Stomach (tissue), 19 donors: ENCODE measurements at places on chromosomes 7 and 10. TPM values are rescaled to one million over a fixed set of nuclear protein-coding genes. Genes with fewer than 3 reads are reported as not detected.

The MICALL2 gene
- total RNA-seq: 118 TPM

- DNase-seq: no peak
Measured at GRCh38 chr10:803041-803741, 113.7 kb upstream of the DIP2C start.

The PODXL gene
- 22.9 TPM for total RNA-seq

DNA sequence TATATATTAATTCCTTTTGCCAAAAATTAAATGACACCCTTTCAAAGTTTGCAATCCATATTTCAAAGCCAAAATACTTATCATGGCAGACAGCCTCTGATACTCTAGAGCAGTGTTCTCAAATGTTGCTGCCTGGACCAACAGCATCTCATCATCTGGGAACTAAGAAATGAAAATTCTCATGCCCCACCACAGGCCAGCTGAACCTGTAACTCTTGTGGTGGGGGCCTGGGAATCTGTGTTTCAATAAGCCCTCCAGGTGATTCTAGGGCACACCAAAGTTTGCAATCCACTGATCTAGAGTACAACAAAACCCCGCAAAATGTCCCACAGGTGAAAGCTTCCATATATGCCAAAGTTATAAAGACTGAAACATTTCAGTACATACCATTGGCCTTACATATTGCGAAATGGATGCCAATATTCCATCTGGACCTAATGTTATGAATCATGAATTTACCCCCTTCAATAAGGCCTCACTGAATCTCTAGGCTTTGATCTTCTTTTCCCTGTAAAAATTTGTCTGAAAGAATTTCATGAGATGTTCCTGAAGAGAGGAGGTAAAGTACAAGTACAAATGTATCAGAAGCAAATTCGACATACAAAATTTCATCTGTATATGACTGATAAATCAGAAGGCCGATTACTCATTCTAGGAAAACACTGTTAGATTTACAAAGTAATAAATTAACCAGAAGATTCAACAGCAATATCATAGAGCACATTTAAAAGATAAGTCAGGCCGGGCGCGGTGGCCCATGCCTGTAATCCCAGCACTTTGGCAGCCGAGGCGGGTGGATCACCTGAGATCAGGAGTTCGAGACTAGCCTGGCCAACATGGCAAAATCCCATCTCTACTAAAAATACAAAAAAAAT lies 25.3 kb upstream of the EPC1 start:
- peak; percentile 56 for DNase-seq

The TMEM229A gene
- total RNA-seq: 0.29 TPM

- no peak for DNase-seq
Measured at GRCh38 chr10:8058274-8059111, 4.0 kb downstream of the GATA3 start.

DNA sequence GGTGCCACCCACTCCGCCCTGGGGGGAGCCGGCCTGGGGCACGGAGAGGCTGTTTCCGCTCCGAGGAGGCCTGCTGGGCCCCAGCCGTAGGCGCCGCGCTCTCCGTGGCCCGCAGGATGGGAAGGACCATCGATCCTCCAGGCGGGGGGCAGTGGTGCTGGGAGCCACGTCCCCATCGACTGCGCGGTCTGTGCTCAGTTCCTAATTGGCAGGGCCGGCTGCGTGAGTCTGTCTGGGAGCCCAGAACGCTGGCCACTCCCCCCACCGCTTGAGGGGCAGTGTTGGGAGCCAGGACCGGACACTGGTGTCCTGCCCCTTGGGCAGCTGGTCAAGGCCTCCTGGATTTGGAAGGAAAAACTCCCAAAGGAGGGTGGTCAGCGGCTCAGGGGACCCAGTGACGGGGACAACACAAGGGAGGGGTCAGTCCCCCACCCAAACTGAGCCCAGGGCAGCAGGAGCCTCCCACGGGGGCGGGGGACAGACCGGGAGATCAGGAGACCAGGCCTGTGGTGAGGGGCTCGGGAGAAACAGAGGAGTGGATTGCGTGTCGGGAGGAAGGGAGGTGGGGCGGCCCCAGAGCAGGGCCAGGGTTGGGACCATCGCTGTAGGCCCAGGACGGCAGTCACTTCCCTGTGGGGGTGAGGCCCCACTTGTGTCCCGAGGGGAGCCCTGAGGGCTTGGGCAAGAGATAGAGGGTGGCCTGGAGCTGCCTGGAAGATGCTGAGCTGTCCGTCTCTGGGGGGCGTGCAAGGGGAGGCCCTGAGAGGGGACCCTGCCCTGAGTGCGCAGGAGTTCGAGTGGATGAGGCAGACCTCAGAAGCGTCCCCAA lies 89.0 kb downstream of the UNCX start:
- DNase-seq: peak; percentile 67

DNA sequence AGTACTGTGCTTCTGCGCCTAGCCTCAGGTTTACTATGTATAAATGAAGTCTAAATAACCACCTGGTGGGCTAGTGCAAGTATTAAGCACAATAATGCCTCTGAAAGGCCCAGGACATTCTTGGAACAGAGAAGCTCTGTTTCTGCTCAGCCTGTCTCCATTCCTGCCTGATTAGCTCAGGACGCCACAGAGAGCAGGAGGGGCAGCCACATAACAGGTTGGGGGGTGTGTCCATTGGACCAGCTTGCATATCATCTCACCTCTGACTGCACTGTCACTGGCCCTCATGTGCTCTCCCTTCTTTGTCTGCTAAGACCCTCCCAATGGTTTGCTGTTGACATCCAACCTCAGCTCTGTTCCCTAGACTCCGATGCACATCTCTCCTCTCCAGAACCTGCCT lies 52.8 kb upstream of the IKZF1 start:
- DNase-seq: no peak

GRCh38 chr10:230758-231157 lies 95.5 kb downstream of the ZMYND11 start:
- DNase-seq: no peak

The EN2 gene
- total RNA-seq: not detected

DNA sequence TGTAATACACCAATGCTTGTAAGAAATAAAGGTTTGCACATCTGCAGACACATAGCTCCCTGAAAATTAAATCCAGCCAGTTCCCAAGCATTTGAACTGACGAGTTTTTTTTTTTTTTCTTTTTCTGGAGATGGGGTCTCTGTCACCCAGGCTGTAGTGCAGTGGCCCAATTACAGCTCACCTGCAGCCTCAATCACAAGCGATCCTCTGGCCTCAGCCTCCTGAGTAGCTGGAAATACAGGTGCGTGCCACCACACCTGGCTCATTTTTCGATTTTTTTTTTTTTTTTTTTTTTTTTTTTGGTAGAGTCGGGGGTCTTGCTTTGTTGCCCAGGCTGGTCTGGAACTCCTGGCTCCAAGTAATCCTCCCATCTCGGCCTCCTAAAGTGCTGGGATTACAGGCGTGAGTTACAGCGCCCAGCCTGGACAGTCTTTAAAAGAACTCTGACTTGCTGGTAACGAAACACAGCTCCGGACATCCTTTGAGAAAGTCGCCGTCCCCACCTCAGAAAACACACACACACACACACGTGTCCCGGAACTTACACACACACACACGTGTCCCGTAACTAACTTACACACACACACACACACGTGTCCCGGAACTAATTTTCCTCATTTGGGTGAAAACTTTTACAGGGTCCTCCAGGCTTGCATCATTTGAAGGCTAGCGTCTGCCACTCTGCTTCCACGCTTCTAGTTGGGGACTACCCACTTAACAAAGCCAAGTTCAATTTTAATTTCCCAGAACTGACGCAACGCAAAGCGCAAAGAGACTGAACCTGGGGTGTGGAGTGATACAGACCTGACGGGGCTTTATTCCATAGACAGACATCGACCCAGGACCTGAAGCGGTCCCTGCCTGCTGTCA lies 18.6 kb downstream of the OCM2 start:
- DNase-seq: peak; percentile 54

The VIPR2 gene
- 25.4 TPM for total RNA-seq

The TMEM225B gene
- not detected for total RNA-seq

The FRAT1 gene
- 17.7 TPM for total RNA-seq

DNA sequence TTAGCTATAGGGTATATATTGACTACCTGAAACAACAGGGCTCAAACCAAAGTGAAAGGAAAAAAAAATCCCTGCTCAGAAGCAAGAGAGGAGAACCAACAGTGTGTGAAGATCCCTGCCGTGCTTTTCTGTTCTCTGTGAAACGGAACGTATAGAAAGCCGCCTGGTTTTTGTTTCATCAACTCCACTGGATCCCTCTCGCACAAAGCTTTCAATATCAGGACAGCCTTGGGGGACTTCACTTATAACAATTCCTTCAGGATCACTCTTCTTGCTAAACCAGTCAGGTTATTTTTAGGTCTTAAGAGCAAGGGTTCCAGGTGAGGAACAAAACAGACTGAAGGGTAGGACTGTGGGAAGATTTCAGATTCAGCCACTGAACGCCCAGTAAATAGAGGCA lies 151.1 kb upstream of the CACNA2D1 start:
- DNase-seq: peak; percentile 19

The DGKI gene
- total RNA-seq: 0.29 TPM

DNA sequence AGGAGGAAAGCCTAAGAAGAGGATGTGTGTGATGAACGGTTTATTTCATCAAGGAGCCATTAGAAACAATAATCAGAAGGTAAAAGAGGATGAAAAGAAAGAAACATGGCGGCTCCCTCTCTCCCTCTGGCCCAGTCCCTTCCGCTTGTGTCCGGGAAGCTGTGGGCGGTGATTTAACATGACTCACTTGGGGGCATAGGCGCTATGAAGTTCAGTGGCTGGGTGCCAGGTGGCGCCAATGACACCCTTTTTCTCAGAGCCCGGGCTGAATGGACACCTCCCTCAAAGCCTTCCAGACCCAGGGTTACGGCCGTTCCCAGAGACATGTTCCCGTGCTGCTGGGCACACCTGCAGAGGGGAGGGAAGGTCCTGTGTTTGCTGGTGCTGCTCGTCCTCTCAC lies 244.0 kb downstream of the SKAP2 start:
- DNase-seq: no peak

The PLAC9 gene
- total RNA-seq: 37.4 TPM

The HMX2 gene
- not detected for total RNA-seq

The SUN3 gene
- total RNA-seq: not detected

DNA sequence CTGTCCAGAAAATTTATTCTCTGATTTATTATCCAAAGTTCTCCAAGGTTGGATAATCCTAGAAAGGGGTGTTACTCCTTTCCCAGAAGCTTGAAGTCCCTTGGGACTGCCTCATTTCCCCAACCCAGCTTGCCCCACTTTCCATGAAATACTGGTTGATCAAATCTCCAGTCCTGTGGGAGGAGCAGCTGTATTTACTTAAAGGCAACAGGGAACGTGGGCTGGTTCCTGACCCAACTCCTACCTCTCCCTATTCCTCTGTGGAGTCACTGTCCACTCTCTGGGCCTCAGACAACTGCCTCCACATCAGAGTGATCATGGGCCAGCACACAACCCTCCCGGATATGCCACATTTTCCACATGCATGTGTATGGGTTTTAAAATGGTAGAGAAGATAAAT lies 166.2 kb upstream of the PRR15 start:
- DNase-seq: no peak

DNA sequence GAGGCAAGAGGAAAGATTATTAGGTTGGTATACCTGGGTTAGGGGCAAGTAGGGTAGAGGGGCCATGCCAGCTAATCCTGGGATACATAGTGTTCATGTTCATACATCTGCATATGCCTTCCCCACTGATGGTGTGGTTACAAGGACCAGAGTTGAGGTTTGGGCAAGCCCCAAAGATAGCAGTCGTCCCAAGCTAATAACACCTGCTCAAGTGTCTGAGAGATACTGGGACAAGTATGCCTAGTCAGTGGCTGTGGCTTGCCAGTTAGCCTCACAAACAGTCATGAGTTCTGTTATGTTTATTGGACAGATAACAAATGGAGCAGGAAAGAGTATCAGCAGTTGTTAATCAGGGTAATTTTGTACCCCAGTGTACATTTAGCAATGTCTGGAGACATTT lies 139.6 kb downstream of the ADAM22 start:
- DNase-seq: no peak

The ANK3 gene
- 115 TPM for total RNA-seq

- peak; percentile 64 for DNase-seq
Measured at GRCh38 chr10:110226926-110227641, 19.7 kb downstream of the MXI1 start.

The HYAL4 gene
- not detected for total RNA-seq

The CD36 gene
- total RNA-seq: 346 TPM

GRCh38 chr7:101017064-101017777 lies 2.7 kb upstream of the MUC17 start:
- DNase-seq: peak; percentile 68

The SPOCK2 gene
- 1.2 TPM for total RNA-seq

The FAM237B gene
- total RNA-seq: not detected

DNA sequence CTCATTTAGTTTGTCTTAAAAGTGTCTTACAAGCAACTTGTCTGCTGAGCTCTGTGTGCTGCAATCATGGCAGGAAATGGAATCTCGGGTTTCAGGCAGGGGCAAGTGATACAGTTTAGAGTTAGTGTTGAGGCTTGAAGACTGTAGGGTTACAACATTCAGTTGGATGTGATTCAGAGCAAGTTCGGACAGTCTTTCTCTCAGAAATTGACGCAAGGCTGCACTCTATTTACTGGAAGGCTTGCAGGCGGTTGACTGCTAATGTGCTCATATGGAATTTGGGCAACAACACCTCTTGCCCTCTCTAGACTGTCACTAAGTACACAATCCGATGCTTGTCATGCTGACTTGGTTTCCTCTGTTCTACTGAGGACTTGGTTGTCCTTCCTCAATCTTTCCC lies 161.7 kb upstream of the BMPER start:
- no peak for DNase-seq

The TUBAL3 gene
- total RNA-seq: not detected

The ZNF804B gene
- total RNA-seq: not detected

GRCh38 chr10:36195364-36195763 lies 553.3 kb upstream of the FZD8 start:
- no peak for DNase-seq

- no peak for DNase-seq
Measured at GRCh38 chr10:48547981-48548380, 56.9 kb downstream of the ARHGAP22 start.

- DNase-seq: no peak
Measured at GRCh38 chr10:85317827-85318226, 989.4 kb downstream of the CCSER2 start.

DNA sequence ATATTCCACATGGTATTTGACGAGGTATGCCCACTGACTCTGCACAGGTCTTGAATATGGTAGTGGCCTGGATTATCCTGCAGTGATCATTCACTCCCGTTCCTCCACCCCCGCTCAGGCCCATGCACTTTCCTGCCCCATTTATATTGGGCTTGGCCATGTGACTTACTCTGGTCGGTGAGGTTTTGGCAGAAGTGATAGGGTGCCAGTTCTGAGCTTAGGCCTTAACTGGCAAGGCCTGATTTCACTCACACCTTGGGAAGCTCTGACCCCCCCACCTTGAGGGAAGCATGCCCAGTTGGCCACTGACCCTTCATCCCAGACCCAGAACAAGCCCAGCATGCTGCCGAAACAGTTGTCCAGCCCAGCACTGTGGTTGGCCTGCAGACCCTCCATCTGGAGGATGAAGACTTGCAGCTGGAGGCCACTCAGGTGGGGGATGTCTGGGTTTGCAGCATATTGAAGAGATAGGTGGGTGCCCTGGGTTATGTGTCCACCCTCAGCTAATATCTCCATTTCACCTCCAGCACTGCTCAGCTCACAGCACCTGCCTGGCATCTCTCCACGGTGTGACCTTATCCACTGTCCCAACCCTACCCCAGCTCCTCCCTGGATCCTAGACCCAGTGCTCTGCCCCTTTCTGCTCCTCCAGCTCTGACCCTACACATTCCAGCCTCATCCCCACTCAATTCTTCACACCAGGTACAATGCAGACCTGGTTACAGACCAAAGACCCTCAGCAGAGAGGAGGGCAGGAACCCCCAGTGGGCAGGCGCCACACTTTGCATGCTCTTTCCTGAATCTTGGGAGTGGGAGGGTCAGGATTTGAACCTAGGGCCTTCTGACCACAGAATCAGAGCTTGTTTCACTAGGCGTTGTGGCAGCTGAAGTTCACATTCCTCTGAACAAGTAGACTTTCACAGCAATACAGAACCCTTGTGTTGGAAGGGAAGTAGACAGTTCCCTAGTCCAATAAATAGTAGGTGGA lies 138.1 kb upstream of the CHST15 start:
- peak; percentile 46 for DNase-seq
